Omental fat pad (tissue), 4 donors: ENCODE measurements at places on chromosomes 6 and 20.

DNA sequence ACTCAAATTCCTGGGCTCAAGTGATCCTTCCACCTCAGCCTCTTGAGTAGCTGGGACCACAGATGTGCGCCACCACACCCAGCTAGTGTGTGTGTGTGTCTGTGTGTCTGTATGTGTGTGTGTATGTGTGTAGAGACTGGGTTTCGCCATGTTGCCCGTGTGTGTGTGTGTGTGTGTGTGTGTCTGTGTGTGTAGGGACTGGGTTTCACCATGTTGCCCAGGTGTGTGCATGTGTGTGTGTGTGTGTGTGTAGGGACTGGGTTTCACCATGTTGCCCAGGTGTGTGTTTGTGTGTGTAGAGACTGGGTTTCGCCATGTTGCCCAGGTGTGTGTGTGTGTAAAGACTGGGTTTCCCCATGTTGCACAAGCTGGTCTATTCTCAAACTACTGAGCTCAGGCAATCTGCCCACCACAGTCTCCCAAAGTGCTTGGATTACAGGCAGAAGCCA, 28.3 kb downstream of the CDK5RAP1 start:
- no peak for DNase-seq

- DNase-seq: no peak
These were observed 14.1 kb downstream of the BPIFB4 start for GRCh38 chr20:33093582-33093981.

- DNase-seq: no peak
These were observed 13.0 kb upstream of the TBPL1 start for GRCh38 chr6:133939778-133940667.

- no peak for DNase-seq
These were observed 5.9 kb downstream of the TMEM239 start for GRCh38 chr20:2822073-2822472.

DNA sequence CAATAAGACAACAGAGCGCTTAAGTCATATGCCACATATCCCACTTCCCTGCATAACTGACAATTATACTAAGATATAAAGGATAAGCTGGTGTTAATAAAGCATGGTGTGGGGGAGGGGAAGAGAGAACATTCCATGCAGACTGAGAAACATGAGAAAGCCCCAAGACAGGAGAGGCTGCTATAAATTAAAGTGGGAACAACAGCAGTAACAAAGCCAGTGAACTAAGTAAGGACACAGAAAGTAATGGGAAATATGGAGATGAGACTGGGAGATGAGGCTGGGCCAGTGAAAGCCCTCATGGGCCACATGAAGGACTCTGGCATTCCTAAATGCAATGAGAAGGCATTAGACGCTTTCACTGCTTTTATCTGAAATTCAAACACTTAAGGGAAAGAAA, 41.3 kb downstream of the SESN1 start:
- no peak for DNase-seq

DNA sequence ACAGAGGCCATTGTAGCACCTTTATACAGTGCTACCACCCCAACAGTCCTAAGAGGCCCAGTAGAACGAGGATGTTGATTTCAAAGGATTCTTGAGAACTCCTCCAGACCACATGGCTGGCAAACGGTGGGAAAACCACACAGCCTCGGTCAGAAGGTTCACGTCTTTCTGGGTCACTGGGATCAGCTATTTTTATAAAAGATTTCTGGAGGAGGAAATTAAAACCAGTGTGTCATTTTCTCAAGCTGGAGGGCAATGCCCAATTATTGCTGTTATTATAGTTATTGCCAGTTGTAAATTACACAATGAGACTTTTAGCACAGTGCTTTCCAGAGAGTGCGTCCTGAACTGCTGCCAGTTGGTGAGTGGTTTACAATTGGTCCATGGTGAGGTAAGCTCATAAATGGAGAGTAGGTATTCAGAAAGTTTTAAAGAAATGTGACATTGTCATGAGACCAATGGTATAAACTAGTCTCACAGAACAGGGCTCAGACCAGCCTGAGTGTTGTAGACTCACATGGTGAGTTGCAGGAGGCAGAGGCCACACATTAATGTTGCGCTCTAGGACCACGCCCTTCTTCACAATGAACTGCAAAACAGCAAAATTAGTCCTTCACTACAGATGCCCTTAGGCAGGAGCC, 8.4 kb upstream of the PPP1R14C start:
- DNase-seq: no peak

GRCh38 chr20:10113746-10114145, 79.0 kb downstream of the ANKEF1 start:
- DNase-seq: no peak

GRCh38 chr20:19849341-19850197, 91.5 kb downstream of the RIN2 start:
- no peak for DNase-seq

DNA sequence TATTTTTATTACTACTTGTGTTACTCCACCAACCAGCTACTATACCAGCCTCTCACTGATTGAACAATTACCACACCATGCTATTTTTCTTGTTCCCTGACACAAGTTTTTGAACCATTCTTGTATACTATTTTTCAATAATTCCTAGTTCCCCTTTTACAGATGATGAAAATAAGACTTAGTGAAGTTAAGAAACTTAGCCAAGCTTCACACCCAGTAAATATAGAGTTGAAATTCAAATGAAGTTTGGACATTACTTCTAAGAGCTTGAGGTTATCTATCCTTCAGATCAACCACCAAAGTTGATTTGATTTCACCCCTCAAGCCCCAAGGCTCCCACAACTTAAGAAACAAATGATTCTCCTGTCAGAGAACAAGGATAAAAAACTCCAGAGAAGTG, 13.1 kb upstream of the BCAS1 start:
- DNase-seq: no peak

DNA sequence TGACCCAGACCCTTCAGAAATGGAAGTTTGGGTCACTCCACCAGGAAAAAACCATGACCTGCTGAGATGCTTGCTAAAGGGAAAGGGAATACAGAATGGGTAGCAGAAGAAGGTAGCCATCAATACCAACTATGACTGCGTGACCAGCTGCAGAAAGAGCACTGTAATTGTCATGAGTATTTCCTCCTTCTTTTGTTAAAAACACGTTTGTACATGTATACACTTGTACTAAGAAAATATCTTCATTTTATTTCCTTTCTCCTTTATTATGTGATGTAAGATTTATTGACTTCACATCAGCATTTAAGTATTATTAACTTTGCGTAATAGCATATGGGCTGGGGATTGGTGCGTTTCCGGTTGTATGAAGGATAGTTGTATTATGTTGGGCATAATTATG, 12.6 kb upstream of the MUC21 start:
- no peak for DNase-seq

GRCh38 chr6:128827675-128828464, 55.1 kb upstream of the LAMA2 start:
- DNase-seq: no peak

- no peak for DNase-seq
These were observed 48.7 kb upstream of the BMP2 start for GRCh38 chr20:6718662-6719368.

DNA sequence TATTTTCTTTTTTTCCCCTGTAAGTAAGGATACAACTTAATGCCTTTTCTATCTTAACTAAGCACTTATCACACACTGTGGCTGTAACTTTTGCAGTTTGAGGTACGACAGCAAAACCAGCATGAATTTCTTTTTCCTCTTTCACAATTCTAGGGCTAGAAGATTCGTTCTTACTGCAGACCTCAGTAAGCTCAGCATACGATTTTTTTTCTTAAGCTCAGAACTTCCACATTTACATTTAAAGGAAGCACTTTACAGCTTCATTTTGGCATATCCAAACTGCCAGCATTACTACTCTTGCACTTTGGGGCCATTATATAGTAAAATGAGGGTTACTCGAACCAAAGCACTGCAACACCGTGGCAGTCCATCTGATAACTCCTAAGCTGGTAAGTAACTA, 889 bp upstream of the CHMP4B start:
- no peak for DNase-seq

DNA sequence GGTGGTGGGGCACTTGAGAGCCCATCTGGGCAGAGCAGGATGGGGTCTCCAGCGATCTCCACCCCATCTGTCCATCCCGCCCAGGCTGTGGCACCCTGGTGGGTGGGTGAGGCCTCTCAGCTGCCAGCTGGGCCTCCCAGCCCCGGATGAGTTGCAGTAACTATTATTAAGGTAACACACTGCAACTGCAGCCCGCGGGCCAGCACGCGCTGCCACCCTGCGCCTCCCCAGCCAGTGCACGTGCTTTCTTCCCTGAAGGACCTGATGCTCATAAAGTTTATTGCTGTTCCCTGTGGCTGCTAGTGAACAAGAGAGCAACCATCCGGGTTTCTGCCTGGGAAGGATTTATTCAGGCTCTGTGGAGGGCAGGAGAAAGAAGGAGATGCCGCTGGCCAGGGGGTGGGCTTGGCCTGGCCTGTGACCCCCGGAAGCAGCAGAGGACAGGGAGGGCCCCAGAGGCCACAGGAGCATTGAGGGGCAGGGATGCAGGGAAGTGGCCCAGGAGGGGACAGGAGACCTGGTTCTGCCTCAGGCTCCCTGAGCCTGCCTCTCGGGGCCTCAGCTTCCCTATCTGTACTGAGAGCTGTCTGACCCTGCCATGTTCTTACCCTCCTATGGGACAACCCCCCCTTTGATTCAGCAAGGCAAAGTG, 1.7 kb downstream of the IP6K3 start:
- DNase-seq: no peak

DNA sequence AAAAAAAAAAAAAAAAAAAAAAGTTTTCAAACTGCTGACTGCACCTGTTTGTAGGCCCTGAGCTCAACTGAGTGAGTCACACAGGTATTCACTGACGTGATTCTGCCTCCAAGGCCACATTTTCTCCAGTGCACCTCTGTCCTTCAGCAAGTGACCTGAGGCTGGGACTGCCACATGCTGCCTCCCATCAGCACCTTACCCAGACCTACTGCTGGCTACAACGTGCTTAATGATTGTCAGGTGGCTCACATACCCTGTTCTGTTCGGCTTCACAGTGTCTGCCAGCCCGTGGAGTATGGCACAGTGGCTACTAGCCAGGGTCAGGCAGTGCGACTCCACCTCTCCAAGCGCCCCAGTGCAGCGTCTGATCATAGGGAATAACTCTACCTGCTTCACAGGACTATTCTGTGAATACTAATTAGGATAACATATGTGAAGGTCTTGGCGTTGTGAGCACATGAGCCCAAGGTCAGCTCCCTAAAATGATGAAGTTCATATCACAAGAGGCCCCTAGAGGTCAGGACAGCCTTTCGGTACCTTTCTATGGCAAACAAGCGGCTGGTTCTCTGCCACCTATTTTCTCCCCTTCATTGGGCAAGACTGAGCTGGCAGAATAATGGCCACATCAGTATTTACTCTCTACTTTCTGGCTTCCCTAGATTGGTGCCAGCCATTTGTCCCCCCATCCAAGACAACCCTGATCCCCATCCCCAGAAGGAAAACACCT, 28.1 kb downstream of the RIPOR3 start:
- DNase-seq: no peak

GRCh38 chr6:108582618-108583017, 21.9 kb downstream of the FOXO3 start:
- no peak for DNase-seq

GRCh38 chr20:63377256-63377941, 16.2 kb upstream of the CHRNA4 start:
- no peak for DNase-seq

DNA sequence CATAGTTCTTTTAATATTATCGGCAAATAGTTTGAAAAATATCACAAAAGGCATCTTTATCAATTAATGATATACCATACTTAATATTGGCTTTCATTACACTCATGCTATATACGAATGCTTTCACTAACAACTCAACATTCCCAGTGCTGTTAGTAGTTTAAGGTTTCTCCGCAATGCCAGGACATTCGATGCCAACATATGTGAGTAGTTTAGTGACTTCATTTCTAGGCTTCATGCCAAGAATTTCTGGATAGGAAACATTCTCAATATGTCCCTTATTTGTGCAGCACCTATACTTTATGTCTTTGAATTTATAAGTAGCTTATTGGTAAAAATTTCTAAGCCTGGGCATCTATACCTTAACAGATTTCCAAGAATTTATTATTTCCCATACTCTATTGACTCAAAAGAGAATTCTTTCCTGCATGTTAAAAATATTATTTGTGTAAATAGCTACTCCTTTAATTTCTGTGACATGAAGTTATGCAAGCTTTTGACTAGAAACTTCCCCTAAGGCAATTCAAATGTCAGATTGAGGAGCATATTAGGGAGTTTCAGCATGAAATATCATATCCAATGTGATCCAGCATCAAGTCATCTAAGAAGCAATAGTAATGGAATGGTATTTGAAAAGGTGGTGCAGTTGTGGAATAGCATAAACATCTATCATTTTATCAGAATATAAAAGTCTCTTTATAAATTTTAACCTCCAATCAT, 236.0 kb upstream of the STXBP5 start:
- no peak for DNase-seq

DNA sequence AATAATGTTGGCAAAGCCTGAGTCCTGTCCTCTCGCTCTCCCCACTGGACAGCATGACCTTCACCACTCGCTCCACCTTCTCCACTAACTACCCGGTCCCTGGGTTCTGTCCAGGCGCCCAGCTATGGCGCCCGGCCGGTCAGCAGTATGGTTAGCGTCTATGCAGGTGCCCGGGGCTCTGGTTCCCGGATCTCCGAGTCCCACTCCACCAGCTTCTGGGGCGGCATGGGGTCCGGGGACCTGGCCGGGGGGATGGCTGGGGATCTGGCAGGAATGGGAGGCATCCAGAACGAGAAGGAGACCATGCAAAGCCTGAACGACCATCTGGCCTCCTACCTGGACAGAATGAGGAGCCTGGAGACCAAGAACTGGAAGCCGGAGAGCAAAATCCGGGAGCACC, 20.5 kb downstream of the RNF114 start:
- DNase-seq: no peak

GRCh38 chr20:63979557-63980316, at the start of gene SAMD10:
Gene SAMD10, minus strand, starts transcription at chr20:63979642. Its CDS starts 175 bp downstream, at chr20:63979467.
- DNase-seq: no peak

DNA sequence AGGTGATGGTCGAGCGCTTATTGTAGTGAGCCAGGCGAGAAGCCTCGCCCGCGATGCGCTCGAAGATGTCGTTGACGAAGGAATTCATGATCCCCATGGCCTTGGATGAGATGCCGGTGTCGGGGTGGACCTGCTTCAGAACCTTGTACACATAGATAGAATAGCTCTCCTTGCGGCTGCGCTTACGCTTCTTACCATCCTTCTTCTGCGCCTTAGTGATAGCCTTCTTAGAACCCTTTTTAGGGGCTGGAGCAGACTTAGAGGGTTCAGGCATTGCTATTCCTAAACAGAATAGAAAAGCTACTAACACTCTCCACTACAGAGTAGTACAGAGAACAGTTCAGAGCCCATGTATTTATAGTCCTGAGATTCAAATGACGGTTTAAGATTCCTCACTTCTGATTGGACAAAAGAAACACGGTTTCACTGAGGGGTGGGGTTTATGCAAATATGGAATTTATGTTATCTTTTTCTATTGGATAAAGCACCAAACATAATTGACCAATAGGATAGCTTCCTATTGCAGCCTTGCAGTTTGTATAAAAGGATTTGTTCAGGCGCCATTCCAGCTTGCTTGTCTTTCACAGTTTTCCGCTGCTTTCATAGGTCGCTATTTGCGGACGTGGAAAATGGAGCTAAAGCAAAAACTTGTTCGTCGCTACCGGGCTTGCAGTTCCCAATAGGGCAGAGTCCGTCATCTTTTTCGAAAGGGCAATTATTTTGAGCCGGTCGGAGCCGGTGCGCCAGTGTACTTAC, 43.7 kb upstream of the HFE start:
- no peak for DNase-seq

GRCh38 chr6:20481281-20481680, 53.0 kb upstream of the CDKAL1 start:
- no peak for DNase-seq

GRCh38 chr6:162612613-162613012, 115.0 kb downstream of the PRKN start:
- DNase-seq: no peak

- no peak for DNase-seq
These were observed 200.0 kb downstream of the ZMYND8 start for GRCh38 chr20:47156301-47157137.
